ENCODE measurements at places on chromosomes 6 and 20.

DNA sequence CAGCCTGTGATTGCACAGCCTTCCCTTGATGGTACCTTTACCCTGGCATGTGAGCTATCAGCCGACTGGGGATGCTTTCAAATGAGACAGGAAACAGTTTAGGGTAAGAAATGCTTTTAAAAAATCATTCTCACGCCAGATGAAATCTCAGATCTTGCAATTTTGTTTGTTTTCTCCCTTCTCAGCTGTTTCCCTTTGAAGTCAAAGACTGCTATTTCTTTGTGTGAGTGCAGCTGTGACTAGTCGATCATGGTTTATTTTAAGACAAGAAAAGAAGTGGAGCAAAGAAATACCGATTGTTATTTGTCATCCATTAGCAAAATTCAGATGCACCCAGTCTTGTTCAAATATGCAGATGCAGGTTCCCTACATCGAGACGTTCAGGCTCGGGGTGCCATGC, 489.7 kb downstream of the QKI start:
- DNase-seq: no peak

DNA sequence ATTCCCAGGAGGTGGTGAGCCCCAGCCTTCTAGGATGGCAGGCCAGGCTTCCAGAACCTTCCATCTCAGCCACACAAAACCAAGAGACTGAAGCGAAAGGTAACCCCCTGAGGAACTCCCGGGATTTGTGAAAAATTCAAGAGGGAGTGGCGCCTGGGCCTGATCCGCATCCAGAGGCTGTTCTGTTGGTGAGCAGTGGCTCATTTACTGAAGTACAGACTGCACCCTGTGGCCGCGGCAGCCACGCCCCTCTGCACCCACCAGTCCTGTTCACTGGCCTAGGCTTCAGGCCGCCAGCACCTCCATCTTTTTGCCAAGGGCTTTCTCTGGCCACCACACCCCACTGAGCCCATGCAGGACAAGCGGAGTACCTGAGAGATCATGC, 79.1 kb upstream of the PTPN1 start:
- no peak for DNase-seq

DNA sequence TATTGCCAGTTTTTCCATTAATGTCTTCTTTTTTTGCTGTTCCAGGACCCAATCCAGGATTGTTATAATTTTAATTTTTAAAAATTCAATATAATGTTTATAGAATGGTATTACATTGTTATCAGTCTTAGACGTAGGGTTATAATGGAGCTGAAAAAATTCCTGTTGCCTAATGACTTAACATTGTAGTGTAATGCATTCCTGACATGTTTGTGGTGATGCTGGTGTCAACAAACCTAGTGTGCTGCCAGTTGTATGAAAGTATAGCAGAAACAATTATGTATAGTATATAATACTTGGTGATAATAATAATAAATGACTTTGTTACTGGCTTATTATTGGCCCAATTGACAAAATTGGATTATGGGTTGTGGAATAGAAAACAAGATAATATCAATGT, 30.4 kb downstream of the KIZ start:
- peak; percentile 77 for DNase-seq

DNA sequence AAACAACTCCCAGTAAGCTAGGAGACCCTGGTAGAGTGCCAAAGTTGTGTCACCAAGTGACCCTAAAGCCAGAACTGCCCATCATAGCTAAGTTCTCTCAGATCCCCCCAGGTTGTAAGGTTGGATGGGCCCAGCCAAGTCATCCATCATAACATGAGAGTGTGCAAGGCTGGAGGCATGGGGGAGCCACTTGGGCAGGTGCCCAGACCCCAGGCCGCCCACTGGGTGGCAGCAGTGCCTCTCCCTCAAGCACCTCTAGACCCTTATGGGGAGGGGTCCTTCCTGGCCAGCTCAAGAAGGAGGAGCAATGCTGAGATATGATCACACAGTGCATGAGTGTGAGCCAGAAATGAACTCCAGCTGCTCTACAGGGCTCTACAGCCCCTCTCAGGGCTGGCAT, 154.5 kb downstream of the MYLK4 start:
- DNase-seq: no peak

- DNase-seq: no peak
These were observed 208.8 kb downstream of the TFAP2B start for GRCh38 chr6:51027283-51028065.

DNA sequence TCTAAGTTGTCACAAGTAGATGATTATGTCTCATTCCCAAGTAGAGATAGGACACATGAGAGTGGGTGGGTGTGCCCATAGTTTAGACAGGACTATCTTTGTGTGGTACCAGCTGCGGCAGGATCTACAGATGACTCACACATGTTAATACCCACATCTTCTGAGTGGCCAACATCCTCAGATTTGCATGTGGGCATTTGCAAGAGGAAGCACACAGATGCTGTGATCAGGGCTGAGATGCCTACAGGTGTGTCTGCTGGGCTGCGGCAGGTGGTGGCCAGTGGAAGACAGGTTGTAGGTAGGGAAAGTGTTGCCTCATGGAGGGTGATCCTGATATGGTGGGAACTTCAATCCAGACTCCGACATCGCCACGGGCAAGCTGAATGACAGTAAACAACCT, 50.8 kb downstream of the UTRN start:
- DNase-seq: no peak

- no peak for DNase-seq
These were observed 97.0 kb downstream of the SLC23A2 start for GRCh38 chr20:4904127-4904860.

DNA sequence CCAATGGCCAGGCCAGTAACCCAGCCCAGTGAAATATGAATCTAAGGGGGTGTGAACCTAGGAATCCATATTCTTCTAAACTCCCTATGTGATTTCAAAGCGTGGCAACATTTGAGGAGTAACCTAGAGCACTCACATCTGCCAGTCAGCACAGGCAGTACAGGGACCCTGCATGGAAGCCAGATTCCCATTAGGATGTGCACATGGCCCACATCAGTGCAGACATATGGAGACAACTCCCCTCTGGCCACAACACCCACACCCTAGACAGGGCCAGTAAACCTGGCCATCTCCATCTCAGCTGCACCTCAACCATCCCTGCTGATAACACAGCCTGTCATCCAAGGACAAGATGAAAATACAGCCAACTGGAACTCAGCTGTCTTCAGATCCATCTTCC, 56.5 kb downstream of the KIF16B start:
- no peak for DNase-seq
